ENCODE measurements at places on chromosomes 4 and X. TPM values are rescaled to one million over a fixed set of nuclear protein-coding genes. Genes with fewer than 3 reads are reported as not detected.

OPHN1 gene
- total RNA-seq = 3.1 TPM

PTCHD1 gene
- total RNA-seq = 0.24 TPM

GLRA3 gene
- not detected for total RNA-seq

CLDN22 gene
- not detected for total RNA-seq

UBE2A gene
- 52.6 TPM for total RNA-seq

GYPB gene
- total RNA-seq = not detected

PCDH18 gene
- total RNA-seq = 5.3 TPM

ARMCX1 gene
- 31.8 TPM for total RNA-seq

PFKFB1 gene
- total RNA-seq = 2.5 TPM

TBC1D9 gene
- 15.6 TPM for total RNA-seq

GLRB gene
- 10.6 TPM for total RNA-seq

NR3C2 gene
- 18.4 TPM for total RNA-seq

TSPAN7 gene
- 96.3 TPM for total RNA-seq

MTTP gene
- 0.71 TPM for total RNA-seq

TLR2 gene
- 11.5 TPM for total RNA-seq

SSX4B gene
- total RNA-seq = not detected

GRCh38 chrX:47091149-47091775 lies 13.0 kb downstream of the RGN start:
- DNase-seq = no peak

- DNase-seq = no peak
These were observed 82.4 kb downstream of the ATP10D start for GRCh38 chr4:47567511-47567910.

- no peak for DNase-seq
These were observed 270.1 kb downstream of the TMA16 start for GRCh38 chr4:163764569-163764968.

DNA sequence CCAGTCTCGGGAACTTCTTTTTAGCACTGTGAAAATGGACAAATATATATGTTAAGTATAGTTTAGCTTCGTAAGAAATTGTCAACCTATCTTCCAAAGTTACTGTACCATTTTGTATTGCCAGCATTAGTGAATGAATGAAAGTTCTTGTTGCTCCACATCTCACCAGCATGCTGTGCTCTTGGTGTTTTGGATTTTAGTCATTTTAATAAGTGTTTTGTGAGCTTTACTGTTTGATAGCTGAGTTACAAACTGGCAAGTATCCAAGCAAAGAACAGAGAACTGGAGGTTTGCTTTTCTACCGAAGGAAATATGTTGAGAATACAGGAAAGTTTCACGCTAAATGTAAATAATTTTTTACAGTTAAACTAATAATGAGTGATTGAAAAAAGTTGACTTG lies 33.0 kb downstream of the SNCA start:
- no peak for DNase-seq

GRCh38 chr4:17958181-17958580 lies 63.4 kb downstream of the LCORL start:
- DNase-seq = no peak

- DNase-seq = no peak
These were observed 33.6 kb upstream of the ATP8A1 start for GRCh38 chr4:42690537-42690936.

- no peak for DNase-seq
These were observed 170.9 kb upstream of the CPEB2 start for GRCh38 chr4:14831416-14831815.

- DNase-seq = no peak
These were observed 19.4 kb downstream of the BEND4 start for GRCh38 chr4:42133006-42133405.

GRCh38 chrX:14274691-14275090 lies 245.0 kb upstream of the GEMIN8 start:
- DNase-seq = no peak

DNA sequence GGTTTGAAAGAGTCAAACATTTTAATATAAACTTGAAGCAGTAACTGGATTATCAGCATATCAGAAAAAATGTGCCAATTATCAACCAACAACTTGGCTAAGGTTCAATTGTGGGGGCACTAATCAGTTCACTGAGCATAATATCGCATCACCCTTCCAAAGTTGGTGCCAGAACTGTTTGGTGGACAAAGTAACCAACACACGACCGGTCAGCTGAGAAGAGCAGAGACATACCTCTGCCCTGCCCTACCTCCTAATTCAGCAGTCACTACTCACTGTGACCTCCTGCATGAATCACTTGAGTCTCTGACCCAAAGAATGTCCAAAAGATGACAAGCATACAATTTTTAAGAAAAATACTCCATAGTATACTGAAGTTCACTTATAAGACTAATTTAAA lies 53.2 kb downstream of the TSPAN5 start:
- DNase-seq = no peak

GRCh38 chr4:113825272-113825671 lies 63.7 kb upstream of the CAMK2D start:
- no peak for DNase-seq

DNA sequence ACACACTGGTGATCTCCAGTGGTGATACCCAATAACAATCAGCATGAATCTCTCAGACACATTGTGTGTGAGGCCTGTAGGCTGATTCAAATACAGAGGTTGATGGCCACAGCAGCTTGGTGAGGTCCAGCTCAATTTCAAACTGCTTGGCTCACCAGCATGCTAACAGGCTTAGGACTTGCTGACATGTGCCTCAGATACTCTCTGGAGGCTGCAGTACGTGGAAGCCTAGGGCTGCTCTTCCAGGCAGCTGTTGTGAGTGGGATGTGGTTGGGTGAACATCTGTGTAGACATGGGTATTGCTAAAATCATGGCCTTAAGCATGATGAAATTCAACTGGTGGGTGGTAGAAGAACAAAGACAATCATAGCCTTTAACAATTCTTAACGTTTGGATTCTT lies 4.3 kb downstream of the CXCL9 start:
- no peak for DNase-seq

- no peak for DNase-seq
These were observed 109.8 kb upstream of the APOOL start for GRCh38 chrX:84893897-84894296.

DNA sequence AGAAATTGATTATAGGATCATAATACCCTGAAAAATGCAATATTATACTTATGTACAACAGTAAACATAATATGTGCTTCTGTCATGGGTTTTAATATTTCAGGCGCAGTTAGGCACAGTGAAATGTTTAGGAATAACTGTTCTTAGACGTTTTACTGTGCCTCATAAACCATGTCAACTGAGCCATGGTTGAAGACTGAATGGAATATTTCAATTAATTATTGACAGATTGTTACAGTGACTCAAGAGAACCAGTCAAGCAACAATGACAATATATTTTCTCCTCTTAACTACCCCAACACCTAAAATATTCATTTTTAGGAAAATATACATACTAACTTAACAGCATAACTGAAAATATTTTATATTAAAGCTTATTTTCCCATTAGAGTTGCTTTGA lies 852.7 kb upstream of the FRG1 start:
- DNase-seq = no peak

DNA sequence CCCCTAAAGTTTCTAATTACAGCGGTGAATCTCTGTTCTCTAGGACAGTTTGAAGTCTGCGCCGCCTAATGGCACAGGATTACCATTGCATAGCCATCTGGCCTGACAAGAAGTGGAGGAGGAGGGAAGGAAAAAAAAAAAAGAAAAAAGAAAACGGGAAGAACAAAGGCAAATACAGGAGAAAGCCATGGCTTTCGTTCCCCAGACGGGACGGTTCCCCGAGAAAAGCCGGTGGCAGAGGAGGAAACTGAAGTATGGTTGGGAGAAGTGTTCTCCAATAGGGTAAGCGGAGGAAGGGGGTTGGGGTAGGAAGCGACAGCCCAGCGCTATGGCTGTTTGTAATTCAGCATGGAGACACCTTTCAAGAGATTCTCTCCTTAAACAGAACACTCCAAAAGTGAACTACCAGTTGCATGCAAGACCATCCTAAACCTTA lies 80.8 kb downstream of the HMGN5 start:
- peak; percentile 39 for DNase-seq

GRCh38 chrX:1449036-1449822 lies 3.5 kb downstream of the ASMTL start:
- DNase-seq = peak; percentile 16
